RPMI7951 (cell line): ENCODE measurements at places on chromosomes 4 and X. TPM values are rescaled to one million over a fixed set of nuclear protein-coding genes. Genes with fewer than 3 reads are reported as not detected.

Gene SLC10A4
- 0.49 and 0.96 TPM in 2 replicates for total RNA-seq

Gene HS3ST1
- total RNA-seq = under 0.01 TPM in 1 of 2 replicates, not detected in the other

DNA sequence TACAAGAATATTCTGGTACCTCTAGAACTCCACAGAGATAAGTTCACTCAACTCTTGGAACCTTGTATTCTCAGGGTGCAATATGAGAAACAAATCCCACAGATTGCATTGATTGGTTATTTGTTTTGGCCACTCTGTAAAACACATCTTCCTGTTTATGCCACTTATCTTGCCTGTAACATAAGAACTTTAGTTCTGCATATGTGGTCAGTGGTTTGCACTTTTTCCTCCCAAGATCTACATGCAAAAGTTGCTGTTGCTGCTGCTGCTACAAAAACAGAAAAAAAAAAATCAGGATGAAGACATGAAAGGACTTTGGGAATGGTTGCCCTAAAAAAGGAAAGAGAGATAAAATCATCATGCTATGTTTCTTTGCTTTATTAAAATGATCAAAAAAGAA lies 9.6 kb downstream of the ODAPH start:
- no peak for DNase-seq

- DNase-seq = no peak
Measured at GRCh38 chrX:104254442-104255115, at the start of gene ESX1. Gene ESX1, minus strand, starts transcription at chrX:104254933. Its CDS starts 84 bp downstream, at chrX:104254849.

DNA sequence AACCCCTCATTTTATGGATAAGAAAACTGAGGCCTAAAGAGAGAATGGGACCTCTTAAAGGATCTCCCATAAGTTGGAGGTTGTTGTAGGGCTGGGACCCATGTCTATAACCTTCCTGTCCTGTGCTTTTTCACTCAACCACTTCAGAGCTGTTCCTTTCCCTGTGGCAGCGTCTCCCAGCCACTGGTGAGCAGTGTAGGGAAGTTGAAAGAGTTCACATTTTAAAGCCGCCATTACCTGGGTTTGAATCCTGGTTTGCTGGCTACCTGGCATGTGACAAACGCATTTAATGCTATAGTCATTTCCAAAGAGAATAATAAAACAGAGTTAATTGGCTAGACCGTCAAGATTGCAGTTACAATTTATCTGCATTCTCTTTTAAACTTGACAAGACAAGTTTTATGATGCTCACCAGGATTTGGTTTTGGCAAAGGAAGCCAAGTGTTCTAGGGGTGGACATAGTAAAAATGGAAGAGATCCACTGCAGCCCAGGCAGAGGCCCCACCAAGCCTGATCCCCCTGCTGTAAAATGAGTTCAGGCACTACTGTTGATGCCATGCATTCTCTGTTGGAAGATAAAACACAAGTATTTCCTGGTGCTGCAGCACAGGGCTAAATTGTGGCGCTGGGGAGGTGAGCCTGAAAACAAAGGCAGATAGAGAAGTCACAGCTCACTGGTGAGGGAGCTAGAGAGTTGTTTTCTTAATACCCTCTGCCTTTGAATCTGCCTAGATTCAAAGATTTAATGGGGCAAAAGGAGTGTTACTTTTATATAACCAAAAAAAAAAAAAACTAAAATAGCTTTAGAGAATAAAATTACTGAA lies 218.7 kb downstream of the NWD2 start:
- no peak for DNase-seq

DNA sequence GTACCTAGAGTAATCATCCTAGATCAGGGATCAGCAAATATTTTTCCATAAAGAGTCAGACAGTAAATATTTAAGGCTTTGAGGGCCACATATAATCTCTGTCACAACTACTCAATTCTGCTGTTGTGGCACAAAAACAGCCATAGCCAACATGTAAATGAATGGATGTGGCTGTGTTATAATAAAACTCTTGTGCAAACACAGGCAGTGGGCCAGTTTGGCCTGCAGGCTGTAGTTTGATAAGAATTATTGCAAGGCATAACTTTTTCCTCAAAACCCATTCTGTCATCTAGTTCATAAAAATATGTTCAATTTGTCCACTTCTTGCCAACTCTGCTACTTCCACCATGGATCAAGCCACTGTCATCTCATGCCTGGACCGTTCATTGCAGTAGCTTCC lies 39.4 kb upstream of the SHROOM4 start:
- DNase-seq = no peak

DNA sequence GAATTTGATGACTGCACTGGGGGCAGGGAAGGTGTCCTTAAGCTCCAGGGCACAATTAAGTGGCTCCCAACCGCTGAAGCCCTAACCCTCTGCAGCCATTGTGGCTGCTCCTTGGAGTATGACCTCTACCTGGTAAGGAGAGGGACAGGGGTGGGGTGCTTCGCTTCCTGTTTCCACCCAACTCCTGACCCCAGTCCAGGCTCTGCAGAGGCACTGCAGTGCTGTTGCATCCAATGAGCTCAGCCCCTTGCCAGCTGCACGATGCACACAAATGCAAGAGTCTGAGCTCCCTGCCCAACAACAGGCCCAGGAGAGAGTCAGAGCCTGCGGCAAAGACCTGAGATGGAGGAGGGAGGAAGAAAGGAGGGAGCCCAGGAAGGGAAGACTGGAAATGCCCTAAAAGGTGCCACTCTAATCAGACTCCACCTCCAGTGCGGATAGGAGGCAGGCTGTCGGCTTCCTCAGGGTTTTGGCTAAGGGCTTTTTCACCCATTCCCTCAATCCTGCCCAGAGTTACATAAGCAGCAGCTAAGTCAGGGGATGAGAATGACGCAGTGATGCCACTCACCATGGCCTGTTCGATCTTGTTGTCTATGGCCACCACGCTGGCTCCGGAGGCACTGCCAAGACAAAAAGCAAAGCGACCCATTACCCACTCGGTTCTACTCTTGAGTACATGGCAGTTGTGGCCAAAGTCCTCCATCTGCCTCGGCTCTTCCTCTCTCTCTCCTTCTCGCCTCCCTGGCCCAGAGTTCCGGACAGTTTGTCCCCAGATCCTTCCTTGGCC lies 60.1 kb downstream of the TSC22D3 start:
- DNase-seq = peak; percentile 15

GRCh38 chrX:15956681-15957080 lies 102.1 kb upstream of the AP1S2 start:
- peak; percentile 35 for DNase-seq

GRCh38 chr4:184453365-184454160 lies 20.8 kb downstream of the IRF2 start:
- DNase-seq = no peak
